ENCODE measurements at places on chromosomes 12 and 14.

GRCh38 chr12:5236022-5236640, 192.5 kb downstream of the KCNA5 start:
- DNase-seq, result no peak

DNA sequence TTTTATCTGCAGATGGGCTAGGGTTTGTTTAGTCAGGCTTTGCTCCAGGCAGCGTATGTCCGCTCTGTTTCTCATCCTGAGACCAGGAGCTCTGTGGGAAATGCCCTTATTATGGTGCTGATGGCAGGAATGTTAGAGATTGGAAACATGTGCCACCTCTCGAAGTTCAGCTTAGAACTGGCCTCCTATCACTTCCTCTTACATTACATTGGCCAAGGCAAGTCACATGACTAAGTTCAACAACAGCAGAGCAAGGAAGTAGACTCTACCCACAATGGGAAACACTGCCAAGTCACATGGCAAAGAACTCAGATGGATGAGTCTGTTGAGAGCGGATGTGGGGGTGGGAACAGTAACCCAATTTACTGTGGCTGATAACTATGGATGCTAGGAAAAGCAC, 161.9 kb upstream of the WSCD2 start:
- no peak for DNase-seq

DNA sequence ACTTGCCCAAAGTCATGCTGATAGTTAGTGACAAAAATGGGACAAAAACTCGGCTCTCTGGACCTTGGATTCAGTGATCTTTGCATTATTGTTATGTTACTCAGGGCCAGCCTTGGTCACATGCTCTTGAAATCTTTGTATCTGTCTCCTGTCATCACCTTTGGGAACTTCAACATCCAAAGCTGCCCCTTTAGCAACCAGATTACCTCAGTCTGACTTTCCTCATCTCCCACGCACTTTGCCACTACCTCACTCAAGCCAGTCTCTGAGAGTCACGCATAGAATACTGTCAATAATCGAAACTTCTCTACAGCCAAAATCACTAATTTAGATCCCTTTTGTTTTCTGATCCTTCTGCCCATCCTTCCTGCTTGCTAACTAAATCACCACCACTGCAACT, 90.8 kb upstream of the DAAM1 start:
- no peak for DNase-seq

DNA sequence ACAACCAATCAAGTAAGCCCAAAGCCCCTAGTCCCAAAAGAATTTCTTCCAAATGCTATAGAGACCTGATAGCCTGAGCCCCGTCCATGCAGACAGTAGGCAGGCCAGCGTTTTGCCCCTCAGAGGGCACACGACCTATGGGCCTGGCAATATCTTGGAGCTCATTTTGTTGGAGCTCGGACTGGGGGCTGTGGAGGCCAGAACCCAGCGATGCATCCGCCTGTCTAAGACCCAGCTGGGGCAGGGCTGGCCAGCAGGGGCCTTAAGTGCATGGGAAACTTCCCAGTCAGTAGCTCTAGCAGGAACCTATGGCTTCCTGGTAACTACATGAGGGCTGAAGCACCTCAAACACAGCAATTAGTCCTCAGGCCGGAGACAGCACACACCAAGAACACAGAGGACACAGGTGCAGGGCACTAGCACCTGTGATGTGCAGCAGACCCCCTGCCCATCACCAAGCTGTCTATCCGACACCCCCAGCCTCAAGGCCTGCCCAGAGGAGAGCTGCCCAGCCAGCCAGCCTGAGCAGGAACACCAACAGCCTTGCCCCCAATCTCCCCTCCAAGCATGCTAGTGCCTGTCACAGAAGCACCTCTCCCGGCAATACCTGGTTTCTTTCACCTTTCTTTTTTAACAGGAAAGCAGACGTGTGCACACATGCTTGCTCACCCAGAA, 50.8 kb downstream of the ARL6IP4 start:
- no peak for DNase-seq

GRCh38 chr14:50254248-50254647, 22.9 kb upstream of the SOS2 start:
- no peak for DNase-seq
